ENCODE measurements at places on chromosomes 7 and 10. TPM values are rescaled to one million over a fixed set of nuclear protein-coding genes. Genes with fewer than 3 reads are reported as not detected.
A peak's percentile ranks its signal among the peaks of the same experiment; 100 is the strongest.

- H3K36me3 ChIP-seq = no peaks in the 10 kb centered on the region
- no peaks in the 10 kb centered on the region for H3K4me1 ChIP-seq
- H3K4me3 ChIP-seq = no peak overlapping the region
- no peak overlapping the region for H3K27ac ChIP-seq
Observed at GRCh38 chr10:130959752-130960195, 351.7 kb downstream of the TCERG1L start.

DNA sequence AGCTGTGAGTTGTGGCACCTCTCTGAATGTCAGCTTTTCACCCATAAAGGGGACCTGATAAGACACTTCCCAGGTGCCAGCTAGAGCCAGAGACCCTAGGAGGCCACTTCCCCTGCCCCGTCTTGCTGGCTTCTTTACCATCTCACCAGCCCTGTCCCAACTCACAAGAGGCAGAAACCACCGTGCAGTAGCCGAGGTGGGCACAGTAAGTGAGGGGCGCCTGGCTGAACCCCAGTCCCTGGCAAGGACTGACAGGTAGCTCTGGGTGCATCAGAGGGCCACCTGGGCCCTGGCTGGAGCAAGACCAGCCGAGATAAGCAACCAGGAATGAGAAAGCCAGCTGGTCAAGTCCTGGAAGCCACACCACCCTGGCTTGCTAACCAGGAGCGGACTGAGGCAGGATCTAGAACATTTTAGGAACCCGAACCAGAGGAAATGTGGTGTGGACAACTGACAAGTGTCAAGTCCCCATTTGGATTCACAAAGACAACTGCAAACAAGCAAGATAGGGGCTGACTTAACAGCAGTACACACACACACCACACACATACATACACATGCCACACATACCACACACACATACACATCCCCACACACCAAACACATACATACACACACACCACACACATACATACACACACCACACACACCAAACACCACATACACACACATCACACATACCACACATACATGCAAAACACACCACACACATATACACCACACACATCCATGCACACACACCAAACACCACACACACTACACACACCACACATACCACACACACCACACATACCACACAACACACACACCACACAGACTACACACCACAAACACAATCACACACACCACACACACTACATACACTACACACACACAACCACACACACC lies 20.8 kb downstream of the OGDHL start:
- no peak for DNase-seq
- H3K27me3 ChIP-seq = peaks cover 3% of the 10 kb centered on the region
- no peak overlapping the region for H3K27ac ChIP-seq
- H3K4me3 ChIP-seq = no peak overlapping the region
- H3K4me1 ChIP-seq = no peaks in the 10 kb centered on the region

DNA sequence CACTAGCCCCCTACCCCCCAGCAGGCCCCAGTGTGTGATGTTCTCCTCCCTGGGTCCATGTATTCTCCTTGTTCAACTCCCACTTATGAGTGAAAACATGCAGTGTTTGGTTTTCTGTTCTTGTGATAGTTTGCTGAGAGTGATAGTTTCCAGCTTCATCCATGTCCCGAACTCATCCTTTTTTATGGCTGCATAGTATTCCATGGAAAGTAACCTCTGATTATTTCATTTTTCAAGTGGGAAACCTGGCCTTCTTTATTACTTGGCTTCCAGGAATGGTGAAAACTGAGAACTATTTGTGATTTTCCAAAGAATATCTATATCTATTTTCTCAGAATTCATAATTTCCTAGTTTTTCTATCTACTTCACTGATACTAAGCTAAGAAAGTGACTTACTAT lies 235.0 kb downstream of the MTERF1 start:
- no peaks in the 10 kb centered on the region for H3K4me1 ChIP-seq
- no peak overlapping the region for H3K4me3 ChIP-seq
- peaks cover 2% of the 10 kb centered on the region for H3K36me3 ChIP-seq
- DNase-seq = no peak

- no peak for DNase-seq
- H3K27me3 ChIP-seq = peaks cover 8% of the 10 kb centered on the region
- H3K36me3 ChIP-seq = peaks cover 2% of the 10 kb centered on the region
- H3K4me1 ChIP-seq = peaks cover 14% of the 10 kb centered on the region
- H3K4me3 ChIP-seq = no peak overlapping the region
Observed at GRCh38 chr7:149330914-149331567, 69.0 kb downstream of the ZNF783 start.

- no peak overlapping the region for H3K4me3 ChIP-seq
- H3K4me1 ChIP-seq = peaks cover 7% of the 10 kb centered on the region
- H3K27me3 ChIP-seq = no peaks in the 10 kb centered on the region
- DNase-seq = no peak
Observed at GRCh38 chr7:114650491-114650890, 235.9 kb downstream of the FOXP2 start.

DNA sequence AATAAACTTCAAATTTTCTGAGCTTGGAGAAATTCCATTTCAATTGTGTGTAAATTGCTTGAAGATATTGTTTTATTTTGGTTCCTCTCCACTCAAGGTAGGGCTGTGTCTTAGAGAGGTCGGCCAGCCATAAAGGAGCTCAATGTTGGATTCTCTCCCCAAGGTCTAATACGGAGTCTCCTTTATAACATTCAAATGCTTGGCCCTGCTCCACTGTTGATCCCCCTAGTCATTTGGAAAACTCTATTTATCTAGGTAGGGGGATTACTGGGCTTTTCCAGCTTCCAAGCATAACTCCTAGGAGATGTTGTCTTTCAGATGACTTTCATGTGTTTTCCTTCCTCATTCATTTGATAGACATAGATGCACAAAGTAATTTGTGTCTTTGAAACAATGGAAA lies 170.9 kb downstream of the LRMDA start:
- peaks cover 1% of the 10 kb centered on the region for H3K36me3 ChIP-seq
- no peak for DNase-seq
- H3K4me3 ChIP-seq = no peak overlapping the region
- H3K27me3 ChIP-seq = peaks cover 40% of the 10 kb centered on the region
- no peak overlapping the region for H3K27ac ChIP-seq

- no peak overlapping the region for H3K4me3 ChIP-seq
- no peaks in the 10 kb centered on the region for H3K4me1 ChIP-seq
- no peak overlapping the region for H3K27ac ChIP-seq
- H3K36me3 ChIP-seq = peaks cover 47% of the 10 kb centered on the region
- no peaks in the 10 kb centered on the region for H3K27me3 ChIP-seq
- DNase-seq = no peak
Observed at GRCh38 chr10:104021246-104021645, 54.3 kb downstream of the SLK start.

GRCh38 chr10:35640474-35640873 lies 1.6 kb downstream of the FZD8 start:
- H3K36me3 ChIP-seq = peaks cover 14% of the 10 kb centered on the region
- peak overlapping the region; percentile 74 for H3K27ac ChIP-seq
- no peak for DNase-seq
- no peaks in the 10 kb centered on the region for H3K27me3 ChIP-seq

DNA sequence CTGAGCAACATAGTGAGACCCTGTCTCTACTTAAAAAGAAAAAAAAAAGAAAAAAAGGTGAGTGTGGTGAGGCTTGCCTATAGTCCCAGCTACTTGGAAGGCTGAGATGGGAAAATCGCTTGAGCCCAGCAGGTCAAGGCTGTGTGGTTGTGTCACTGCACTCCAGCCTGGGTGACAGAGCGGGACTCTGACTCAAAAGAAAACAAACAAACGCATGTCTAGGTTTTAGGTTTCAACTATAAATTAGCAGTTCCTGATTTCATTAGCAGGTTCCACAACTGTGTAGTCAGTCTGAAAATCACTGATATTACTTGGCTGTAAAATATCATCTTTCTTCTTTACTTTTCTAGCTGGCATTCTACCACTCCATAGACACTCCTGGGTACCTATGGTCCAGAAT lies 155.7 kb upstream of the HGF start:
- no peak for DNase-seq
- no peak overlapping the region for H3K27ac ChIP-seq
- H3K36me3 ChIP-seq = no peaks in the 10 kb centered on the region
- H3K4me1 ChIP-seq = peaks cover 4% of the 10 kb centered on the region

DNA sequence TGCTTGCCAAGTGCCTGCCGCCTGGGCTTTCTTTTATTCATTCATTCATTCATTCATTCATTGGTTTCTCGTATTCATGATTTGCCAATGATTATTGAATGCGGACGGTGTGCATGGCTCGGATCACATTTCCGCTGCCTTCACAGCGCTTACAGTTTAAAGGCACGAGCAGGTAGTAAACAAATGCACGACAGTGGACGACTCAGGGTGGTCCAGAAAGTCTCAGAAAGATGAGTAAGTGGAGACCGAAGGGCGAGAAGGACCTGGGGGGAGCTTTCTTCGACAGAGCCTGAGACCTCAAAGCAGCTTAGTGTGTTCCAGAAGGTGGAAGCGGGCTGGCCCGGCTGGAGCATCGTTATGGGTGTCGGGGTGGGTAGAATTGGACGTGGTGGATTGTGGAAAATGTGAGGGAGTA lies 506 bp downstream of the MCM10 start:
- H3K4me1 ChIP-seq = peaks cover 16% of the 10 kb centered on the region
- no peak overlapping the region for H3K27ac ChIP-seq
- H3K36me3 ChIP-seq = no peaks in the 10 kb centered on the region
- peak overlapping the region; percentile 78 for H3K4me3 ChIP-seq
- no peak for DNase-seq

DNA sequence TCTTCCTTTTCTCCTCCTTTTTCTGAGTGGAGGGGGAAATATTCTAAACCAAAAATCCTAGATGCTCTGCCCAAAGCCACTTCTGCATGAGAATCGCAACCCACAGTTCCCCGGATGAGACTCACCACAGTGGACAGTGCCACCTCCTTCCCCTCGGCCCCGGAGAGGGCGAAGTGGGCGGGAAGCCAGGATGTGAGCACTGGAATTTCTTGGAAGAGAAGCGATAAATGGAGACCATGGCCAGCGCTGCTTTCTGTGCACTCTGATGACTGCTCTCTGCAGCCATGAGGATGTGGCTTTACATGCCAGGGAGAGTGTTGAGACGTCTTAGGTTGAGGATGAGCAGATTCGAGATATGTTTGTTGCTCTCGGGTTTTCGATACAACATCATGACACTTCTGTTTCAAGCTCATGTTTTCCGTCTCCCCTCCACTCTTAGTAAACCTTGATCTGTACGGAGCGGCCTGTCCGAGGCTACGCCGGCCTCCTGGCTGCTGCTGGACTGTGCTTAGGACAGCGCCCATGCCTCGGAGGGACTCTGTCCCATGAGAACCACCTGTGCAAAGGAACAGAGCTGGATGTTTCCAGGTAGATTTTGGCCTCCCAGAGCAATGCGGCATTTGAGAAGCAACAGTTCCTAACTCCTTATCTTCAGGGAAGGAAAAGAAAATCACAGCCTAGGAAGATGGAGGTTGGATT lies 414.6 kb upstream of the FOXK1 start:
- H3K27ac ChIP-seq = no peak overlapping the region
- DNase-seq = no peak
- H3K4me3 ChIP-seq = no peak overlapping the region

- H3K27ac ChIP-seq = no peak overlapping the region
- DNase-seq = no peak
- H3K4me1 ChIP-seq = peaks cover 36% of the 10 kb centered on the region
- no peaks in the 10 kb centered on the region for H3K27me3 ChIP-seq
- H3K4me3 ChIP-seq = no peak overlapping the region
Observed at GRCh38 chr7:76377186-76377918, 18.6 kb upstream of the YWHAG start.

DNA sequence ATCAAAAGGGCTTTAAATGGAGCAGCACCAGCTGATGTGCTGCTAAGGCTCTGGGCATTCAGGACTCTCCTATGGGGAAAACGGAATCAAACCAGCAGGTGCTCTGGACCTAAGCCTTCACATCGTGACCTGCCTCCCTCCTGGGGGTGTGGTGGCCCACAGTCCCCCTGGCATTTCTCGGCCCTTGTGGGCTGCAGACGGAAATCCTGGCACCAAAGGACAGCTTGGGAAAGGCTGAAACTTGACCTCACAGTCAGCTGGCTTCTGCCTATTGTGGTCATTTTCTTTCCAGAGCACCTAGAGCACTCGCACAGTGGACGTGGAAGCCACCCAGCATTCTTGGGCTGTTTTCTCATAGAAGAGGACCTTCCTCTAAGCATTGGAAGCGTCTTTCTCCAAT lies 74.8 kb downstream of the TPST1 start:
- no peak overlapping the region for H3K4me3 ChIP-seq
- H3K36me3 ChIP-seq = no peaks in the 10 kb centered on the region
- DNase-seq = no peak
- H3K27ac ChIP-seq = no peak overlapping the region

DNA sequence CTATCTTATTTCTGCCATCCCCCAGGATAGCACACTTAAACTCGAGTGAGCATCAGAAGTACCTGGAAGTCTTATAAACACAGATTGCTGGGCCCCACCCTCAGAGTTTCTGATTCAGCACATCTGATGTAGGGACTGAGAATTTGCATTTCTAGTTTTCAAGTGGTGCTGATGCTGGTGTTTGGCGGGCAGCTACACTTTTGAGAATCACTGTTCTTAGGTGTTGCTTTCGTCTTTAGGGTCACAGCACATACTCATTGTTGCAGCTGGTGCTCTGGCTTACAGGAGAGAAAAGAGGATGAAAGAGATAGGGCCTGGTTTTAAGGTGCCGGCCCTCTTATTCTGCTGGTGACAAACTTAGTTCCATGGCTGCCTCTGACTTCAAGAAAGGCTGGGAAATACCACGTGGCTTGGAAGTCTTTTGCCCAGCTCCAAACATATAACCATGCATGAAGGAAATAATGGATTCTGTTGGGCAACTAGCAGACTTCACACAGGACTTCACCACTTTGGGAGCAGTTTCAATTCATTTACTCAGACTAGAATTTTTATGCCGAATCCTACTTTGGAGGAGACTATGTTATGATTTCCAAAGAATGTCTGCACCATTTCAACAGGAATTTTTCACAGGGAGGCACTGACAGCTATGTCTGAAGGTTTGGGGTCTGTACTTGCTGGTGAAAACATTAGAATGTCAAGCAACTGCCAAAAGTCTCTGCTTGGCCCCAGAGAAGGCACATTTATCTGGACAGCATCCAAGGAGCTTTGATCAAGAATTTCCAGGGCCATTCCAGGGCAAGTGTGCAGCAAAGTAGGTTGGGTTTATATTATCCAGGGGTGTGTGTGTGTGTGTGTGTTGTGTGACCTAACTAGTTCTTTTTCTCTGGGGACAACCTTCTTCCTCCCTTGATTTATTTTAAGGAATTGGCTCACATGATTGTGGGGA lies 6.9 kb upstream of the MINDY4 start:
- H3K4me1 ChIP-seq = peaks cover 75% of the 10 kb centered on the region
- H3K4me3 ChIP-seq = no peak overlapping the region
- H3K36me3 ChIP-seq = no peaks in the 10 kb centered on the region
- H3K27ac ChIP-seq = peak overlapping the region; percentile 80
- H3K27me3 ChIP-seq = no peaks in the 10 kb centered on the region
- DNase-seq = no peak

Gene BMI1
- 55.9 TPM for total RNA-seq

Gene TMEM178B
- 0.12 TPM for total RNA-seq

Data from chondrocyte (in vitro differentiated cells).